ENCODE measurements at places on chromosomes 12 and 14. TPM values are rescaled to one million over a fixed set of nuclear protein-coding genes. Genes with fewer than 3 reads are reported as not detected.

Gene FSCB
- not detected for polyA plus RNA-seq

Gene MMP19
- polyA plus RNA-seq: 21.8 TPM

Gene SRRM4
- polyA plus RNA-seq: not detected

Gene FGF6
- not detected for polyA plus RNA-seq

Gene CLEC12A
- not detected for polyA plus RNA-seq

Gene AKAP5
- 0.30 TPM for polyA plus RNA-seq

Gene BDKRB2
- polyA plus RNA-seq: 24.0 TPM

Gene RTN1
- polyA plus RNA-seq: 0.35 TPM

Gene CTSG
- polyA plus RNA-seq: not detected

Gene P2RX2
- not detected for polyA plus RNA-seq

Gene FAM90A1
- polyA plus RNA-seq: 0.08 TPM

Gene ADCY6
- 14.4 TPM for polyA plus RNA-seq

All from fibroblast of lung (primary cell).